Stimulated activated naive CD8-positive, alpha-beta T cell treated with anti-CD3 and anti-CD28 coated beads, Interleukin-15, amount 100 ng/mL, for 72 hours (primary cell): ENCODE measurements at places on chromosomes 7 and 10.

DNA sequence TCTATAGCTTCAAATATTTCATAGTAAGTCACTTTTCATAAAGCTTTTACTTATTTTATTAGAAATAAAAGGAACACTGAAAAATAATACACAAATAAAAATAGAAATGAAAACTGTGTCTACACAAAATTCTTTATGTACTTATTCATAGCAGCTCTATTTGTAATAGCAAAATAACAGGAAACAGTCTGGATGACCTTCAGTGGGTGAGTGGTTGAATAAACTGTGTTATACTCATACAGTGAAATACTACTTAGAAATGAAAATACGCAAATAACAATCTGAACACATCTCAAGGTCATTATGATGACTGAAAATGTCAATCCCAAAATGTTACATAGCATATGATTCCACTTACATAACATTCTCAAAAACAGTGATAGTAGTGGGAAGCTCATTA, 138.7 kb upstream of the PCLO start:
- DNase-seq: no peak

DNA sequence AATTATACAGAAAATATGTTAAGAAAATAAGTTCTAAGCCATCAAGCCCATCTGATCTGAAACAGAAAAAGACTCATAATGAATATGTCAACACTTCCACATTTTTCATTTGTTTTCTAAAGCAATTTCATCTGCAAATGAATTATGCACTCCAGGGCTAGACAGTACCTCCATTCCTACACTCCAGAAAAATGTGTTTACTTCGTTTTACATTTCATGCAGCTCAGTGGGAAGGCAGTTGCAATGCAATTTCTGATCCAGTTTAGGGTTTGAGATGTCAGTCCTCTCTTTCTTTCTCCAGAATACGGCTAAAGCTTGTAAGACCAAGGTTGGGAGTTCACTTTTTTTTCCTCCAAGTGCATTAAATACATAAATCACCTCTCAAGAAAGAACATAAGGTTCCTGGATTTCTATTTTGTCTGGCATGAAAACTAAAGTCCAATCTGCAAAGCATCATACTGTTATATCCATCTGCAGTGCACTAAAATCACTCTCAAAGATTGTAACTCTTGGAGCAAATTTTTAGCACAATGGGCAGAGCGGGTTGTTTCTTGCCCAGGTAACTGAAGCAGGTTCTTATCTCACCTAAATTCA, 348.8 kb upstream of the C7orf33 start:
- no peak for DNase-seq

- DNase-seq: no peak
Observed at GRCh38 chr7:37990337-37990736, 69.9 kb downstream of the EPDR1 start.

GRCh38 chr7:101201695-101202602, 1.1 kb upstream of the MOGAT3 start:
- DNase-seq: no peak

- no peak for DNase-seq
Observed at GRCh38 chr7:118755067-118755625, 530.6 kb downstream of the ANKRD7 start.

DNA sequence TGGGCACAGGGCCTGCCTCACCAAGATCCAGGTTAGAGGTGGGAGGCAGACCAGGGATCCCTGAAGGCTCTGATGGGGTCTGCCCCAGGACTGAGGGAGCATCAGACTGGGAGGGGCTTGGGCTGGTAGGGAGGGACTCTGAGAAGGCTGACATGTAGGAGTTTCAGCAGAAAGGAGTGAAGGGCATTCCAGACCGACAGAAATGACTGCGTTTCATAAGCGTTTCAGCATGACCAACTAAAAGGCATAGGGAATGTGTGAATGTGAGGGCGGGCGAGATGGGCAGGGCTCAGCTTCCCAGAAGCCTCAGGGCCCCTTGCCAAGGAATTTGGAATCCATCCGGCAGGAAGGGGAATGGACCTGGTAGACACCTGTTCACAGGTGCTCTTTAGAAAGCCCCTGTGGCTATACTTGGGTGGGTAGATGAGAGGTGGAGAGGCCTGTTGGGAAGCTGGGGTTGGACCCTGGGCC, 24.9 kb upstream of the SLC29A3 start:
- DNase-seq: no peak

GRCh38 chr10:48957361-48958151, 17.9 kb upstream of the LRRC18 start:
- no peak for DNase-seq

- DNase-seq: no peak
Observed at GRCh38 chr10:27535317-27535716, 31.2 kb downstream of the RAB18 start.

DNA sequence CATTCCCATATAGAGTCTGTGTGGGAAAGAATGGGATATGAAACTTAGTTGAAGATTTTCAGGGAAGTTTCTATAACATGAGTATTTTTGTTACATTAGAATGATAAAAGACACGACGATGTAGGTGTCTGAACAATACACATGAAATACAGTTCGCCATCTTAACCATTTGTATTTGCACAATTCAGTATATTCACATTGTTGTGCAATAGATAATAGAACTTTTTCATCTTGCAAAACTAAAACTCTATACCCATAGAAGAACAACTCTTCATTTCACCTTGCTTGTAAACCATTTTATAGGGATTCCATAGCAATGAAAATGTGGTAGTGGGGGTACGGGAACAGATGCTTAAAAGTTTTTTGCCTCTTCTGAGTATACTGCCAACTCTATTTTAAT, 32.8 kb downstream of the SLC39A12 start:
- no peak for DNase-seq

DNA sequence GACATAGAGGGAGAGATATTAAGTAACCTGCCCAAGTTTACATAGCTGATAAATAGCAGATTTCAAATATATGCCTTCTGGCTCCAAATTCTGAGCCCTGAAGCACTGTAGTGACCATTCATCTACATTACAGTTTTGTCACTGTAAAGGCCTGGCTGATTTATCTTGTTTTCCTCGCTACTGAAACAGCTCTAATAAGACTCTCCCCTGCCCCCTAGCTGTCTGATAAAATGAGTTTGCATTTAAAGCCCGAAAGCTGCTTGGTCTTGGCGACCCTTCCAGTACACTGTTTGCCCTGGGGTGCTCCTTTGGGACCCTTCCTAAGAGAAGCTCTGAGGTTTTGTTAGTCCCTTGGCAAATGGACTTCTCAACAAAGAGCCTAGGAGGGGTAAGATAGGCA, 59.7 kb upstream of the RAB11FIP2 start:
- no peak for DNase-seq

- no peak for DNase-seq
Observed at GRCh38 chr7:47734287-47734948, 152.5 kb upstream of the TNS3 start.

- no peak for DNase-seq
Observed at GRCh38 chr7:23802720-23803397, 92.8 kb downstream of the STK31 start.

DNA sequence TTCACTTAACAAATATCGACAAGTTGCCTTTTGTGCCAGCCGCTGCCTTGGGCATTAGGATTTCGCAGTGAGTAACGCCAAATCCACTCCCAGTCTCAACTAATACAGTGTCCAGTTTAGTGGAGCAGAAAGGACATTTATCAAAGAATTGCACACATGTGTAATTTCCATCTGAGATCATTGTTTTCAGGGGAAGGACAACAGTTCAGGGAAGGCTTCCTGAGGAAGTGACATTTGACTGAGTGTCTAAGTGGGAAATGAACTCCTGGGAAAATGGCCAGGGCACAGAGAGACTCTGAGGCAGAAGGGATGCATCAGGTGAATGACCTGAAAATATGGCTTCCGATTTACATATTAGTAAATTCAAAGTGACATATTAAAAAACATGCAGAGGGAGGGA, 89.4 kb downstream of the ITGA8 start:
- no peak for DNase-seq

DNA sequence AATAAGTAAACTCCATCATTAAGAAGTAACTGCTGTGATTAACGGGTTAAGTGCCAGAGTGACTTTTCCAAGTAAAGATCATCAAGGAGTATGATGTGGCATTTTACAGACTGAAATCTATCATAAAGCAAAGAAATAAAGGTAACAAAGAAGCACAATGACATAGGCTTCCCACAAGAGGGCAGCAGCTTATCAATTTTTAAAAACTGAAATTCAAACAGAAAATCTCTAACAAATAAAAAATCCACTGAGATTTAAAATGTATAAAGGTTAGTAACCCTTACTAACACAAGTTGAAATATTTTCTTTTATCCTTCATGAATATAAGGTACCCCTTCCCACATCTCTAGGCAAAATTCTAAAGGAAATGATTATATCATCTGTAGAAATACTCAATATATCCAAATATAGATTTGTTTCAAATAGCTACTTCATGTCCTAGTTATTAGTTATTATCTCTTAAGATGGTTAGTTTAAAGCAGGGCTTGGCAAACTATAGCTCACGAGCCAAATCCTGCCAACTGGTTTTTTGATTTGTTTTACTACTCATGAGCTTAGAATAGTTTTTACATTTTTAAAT, 29.2 kb downstream of the FAM3C start:
- DNase-seq: no peak

DNA sequence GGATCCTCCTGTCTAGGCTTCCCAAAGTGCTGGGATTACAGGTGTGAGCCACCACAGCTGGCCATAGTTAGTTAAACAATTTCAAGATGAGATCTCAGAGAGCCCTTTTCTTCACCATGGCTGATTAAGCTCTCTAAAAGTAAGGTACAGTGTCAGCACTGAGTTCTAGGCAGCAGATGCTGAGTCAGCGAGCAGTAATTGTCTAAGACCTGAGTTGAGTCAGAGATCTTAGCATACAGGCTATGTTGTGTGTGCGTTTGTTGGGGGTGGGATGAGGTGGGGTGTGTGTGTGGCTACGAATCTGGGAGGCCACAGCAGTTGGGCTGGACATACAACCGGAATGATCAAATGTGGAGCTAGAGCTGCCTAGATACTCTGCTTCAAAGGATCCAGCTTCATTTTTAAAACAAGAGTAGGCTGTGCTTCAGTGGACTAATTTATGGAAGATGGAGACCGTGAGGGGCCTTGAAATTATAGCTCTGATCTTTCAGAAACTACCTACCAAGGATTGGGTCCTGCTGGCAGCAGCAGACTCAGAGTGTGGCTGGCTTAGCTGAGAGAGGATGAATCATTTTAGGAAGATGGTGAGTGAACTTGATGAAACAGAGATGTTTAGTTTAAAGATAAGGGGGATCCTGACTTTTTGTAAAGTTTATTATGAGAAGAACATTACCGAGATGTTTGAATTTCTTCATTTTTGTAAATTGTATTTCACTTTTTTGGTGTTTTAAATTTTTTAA, 17.5 kb upstream of the MTPN start:
- no peak for DNase-seq

DNA sequence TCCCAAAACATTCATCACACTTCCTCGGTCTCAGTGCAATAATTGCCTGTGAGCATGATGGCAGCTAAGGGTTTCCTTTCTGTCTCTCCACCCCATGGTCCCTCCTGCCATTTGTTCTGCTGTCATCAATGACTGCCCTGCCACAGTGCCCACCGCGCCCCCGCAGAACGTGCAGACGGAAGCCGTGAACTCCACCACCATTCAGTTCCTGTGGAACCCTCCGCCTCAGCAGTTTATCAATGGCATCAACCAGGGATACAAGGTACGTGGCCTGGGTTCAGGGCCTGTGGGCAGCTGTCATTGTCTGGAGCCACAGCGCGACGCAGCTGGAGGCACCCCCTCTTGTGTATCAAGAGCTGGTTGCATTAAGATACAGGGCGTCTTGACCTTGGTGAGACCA, 632.9 kb upstream of the FOXK1 start:
- DNase-seq: no peak

- peak; percentile 29 for DNase-seq
Observed at GRCh38 chr10:100656454-100656853, 88.9 kb upstream of the PAX2 start.

DNA sequence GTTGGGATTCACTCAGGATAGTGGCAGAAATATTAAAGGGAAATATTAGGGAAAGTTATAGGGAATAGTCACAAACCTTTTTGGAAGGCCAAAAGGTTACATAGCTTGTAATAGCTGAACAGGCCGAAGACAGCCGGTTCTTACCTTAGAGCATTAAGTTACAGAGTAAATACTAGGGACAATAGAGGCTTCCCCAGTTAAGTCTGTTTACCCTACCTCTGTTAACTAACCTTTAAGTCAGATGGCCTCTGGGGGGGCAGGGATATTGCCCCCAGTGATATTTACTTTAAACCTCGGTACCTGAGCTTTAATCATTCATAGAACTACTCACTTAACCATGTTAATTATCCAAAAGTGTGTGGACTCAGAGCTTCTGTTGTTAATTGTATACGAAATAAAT, 7.4 kb downstream of the POLR1F start:
- no peak for DNase-seq

GRCh38 chr7:147060070-147060469, 943.5 kb downstream of the CNTNAP2 start:
- no peak for DNase-seq

GRCh38 chr10:28432210-28432676, 100.7 kb upstream of the WAC start:
- peak; percentile 23 for DNase-seq

DNA sequence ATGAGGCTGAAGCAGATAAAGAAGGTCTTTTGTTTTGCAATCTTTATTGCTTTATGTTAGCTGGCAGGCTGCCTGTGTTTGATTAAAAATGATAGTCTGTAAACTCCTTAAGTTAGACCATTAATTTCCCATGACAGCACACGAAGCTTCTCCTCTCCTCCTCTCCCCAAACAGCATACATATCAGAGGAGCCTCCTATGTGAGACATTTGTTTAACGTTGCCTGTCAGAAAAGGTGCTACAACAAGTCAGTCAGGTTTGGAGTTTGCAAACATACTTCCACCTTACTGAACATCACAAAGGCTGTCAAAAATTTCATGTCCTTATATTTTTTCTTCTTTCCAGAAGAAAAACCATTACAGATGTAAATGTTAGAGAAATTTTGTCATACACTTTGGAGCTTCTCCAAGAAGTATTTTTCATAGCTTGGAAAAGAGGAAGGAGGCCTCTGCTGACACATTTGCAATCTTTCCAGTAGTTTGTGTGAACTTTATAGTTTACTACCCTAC, 393.1 kb downstream of the EXOC4 start:
- no peak for DNase-seq

DNA sequence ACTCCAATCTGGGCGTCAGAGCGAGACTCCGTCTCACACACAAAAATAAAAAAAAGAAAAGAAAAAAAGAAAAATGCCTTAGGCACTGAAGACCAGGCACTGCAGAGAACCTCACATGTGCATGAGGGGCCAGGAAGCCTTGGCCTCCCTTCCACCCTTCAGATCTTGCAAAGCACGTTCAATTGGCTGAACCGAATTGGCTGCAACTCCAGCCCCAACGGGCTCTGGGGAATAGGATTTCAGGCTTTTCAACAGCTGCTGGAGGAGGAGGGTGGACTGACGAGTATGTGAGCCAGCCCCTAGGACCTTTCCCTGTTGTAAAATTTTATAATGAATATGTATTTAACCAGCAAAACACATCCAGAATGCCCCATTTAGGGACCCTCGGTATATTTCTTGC, 16.7 kb downstream of the TMEM120A start:
- DNase-seq: no peak
